ENCODE measurements at places on chromosomes 13 and 19.

- no peak for DNase-seq
Measured at GRCh38 chr13:32989290-32989667, 26.9 kb upstream of the KL start.

- DNase-seq: peak; percentile 92
Measured at GRCh38 chr19:6744381-6745301, 5.2 kb downstream of the TRIP10 start.

GRCh38 chr19:10285393-10285792 is 1.4 kb upstream of the ICAM4 start:
- DNase-seq: no peak

- DNase-seq: no peak
Measured at GRCh38 chr13:112907871-112908331, 61.1 kb upstream of the MCF2L start.

DNA sequence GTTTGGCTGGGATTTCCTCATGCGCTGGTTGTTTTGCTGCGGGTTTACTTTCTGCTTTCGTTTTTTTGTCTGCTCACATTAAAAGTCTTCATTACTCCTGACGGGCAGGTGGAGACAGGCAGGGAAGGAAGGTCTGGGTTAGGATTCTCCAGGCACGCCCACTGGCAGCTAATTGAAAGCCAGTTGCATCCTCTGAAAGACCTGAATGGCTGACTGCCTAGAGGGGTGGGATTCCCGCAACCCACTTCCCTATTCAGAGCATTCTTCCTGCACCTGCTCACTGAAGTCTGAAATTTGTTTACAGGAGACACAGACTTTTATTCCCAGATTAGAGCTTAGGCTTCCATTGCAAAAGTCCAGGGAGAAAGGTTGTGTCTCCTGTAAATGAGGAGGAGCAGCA is 172.0 kb downstream of the UQCRFS1 start:
- DNase-seq: no peak

DNA sequence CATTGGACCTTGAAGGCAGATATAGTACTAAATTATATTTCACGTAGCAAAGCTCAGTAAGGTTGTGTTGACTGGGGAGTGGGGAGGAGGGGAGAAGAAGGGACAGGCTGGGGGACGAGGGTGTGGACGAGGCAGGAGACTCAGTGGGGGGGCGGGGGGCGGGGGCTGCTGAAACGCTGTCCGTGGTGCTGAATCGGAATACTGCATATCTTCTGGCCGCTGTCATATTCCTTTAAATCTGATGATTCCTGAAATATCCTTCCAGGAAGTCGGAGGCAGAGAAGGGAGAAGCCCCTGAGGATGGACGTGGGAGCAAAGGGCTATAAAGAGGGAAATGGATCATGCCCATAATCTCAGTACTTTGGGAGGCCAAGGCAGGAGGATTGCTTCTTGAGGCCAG is 34.7 kb upstream of the CASP14 start:
- no peak for DNase-seq

DNA sequence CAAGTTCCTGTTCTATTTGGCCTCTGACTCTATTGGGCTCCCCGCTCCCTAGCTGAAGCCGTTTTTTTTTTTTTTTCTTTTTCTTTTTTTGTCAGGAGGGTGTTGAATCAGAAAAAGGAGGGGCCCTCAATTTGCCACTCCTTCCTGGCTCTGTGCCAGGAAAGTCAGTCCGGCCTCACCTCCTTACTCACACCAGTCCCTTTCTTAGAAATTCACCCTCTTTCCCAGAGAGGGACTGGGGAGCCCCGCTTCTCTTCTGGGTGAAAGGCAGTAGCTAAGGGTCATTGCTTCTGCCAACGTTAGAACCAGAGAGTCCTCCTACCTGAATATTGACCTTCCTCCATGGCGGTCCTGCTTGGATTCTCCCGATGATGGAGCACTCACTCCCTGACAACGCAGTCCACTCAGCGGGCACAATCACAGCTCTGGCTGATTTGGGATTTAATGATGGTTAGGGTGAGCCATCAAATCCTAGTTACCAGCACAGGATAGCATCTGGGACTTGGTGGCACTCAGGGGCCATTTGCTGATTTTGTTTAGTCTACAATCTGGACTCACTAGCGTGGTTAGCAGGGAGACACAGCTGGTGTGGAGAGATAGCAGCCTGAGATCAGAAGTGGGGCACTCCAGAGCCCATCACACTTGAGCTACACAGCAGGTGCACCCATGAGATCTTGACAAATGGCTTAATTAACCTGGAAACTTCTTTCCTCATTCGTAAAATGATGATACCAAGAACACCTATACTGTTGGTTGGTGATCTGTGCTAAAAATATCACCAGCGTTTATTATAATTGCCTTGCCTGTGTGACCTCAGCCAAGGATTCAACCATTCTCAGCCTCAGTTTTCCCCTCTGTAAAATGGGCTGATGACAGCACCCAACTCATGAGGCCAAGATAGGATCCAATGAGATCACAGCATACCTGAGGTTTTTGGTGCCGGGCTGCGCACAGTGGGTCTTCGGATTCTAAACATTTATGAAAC is 2.2 kb downstream of the FCER2 start:
- DNase-seq: no peak

- DNase-seq: no peak
Measured at GRCh38 chr19:33678796-33679585, 57.2 kb downstream of the CHST8 start.

- no peak for DNase-seq
Measured at GRCh38 chr13:53151336-53152056, 122.9 kb downstream of the OLFM4 start.

DNA sequence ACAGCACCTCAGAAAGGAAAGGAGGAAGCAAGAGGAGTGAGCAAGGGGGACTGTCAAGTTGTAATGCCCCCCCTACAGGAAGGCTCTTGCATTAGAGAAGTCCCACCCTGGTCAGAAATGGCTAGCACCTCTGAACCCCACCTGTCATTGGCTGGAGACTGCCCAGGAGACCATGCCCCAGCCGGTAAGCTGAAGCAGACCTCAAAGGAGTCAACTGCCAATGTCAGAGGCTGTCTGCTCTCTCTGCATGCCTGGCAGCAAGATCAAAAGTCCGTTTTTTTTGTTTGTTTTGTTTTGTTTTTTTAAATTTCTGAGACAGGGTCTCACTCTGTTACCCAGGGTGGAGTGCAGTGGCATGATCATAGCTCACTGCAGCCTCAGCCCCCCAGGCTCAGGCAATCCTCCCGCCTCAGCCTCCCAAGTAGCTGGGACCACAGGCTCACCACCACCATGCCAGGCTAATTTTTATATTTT is 8.1 kb upstream of the BCL3 start:
- no peak for DNase-seq

Data from RWPE2 (cell line).